ENCODE measurements at places on chromosomes 16 and 17.

DNA sequence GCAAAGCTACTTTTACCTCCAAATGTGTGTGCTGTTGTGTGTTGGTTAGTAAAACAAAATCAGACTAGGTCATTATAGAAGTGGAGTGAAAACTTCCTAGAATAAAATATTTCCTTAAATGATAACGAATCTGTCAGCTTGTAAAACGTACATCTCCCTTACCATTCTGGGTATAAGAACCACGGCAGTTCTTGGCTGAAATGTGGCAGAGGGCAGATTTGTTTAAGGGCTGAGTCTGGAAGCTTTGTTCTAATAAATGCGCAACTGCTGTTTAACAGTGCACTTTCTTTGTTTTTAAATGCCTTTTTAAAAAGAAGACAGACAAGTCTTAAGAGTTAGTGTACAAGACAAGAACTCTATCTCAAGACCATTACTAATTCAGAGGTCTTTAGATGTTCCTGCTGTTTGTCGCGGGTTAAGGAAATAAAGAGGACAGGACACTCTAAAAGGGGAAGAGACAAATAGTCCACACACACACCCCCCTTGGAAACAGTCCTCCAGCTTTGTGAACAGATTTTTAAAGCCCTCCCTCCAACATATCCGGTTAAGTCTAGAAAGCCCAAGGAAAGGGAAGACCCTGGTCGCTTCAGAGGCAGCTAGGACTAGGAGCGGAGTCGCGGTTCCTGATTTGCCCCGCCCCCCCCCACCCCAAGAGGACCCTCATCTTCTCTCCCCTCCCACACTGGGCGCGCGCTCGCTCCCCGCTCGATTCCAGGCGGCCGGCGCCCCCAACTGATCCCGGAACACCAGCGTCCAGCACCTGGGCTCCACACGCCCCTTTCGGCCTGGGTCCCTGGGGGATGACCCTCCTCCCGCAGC, 658 bp downstream of the SYNRG start:
- no peak for DNase-seq

- no peak for DNase-seq
Observed at GRCh38 chr16:30179931-30180330, 3.5 kb upstream of the CORO1A start.

- peak; percentile 97 for DNase-seq
Observed at GRCh38 chr16:11328172-11329070, 16.8 kb upstream of the RMI2 start.

DNA sequence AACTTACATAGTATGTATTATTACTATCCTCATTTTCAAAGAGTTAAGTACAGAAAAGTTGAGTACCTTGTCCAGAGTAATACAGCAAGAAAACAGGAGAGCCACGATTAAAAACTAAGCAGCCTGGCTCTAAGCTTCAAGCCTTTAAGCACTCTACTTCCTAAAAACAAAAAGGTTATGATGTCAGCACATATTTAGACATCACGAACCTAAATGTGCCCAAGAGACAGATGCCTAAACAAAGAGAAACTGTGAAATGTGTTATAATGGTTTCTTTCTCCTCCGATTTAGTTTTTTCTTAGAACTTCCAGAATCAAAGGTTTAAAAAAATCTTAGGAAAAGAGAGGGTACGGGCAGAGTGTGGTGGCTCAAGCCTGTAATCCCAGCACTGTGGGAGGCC, 151.0 kb downstream of the VPS53 start:
- DNase-seq, result no peak

GRCh38 chr17:43848601-43849000, 1.6 kb downstream of the CD300LG start:
- DNase-seq, result no peak

DNA sequence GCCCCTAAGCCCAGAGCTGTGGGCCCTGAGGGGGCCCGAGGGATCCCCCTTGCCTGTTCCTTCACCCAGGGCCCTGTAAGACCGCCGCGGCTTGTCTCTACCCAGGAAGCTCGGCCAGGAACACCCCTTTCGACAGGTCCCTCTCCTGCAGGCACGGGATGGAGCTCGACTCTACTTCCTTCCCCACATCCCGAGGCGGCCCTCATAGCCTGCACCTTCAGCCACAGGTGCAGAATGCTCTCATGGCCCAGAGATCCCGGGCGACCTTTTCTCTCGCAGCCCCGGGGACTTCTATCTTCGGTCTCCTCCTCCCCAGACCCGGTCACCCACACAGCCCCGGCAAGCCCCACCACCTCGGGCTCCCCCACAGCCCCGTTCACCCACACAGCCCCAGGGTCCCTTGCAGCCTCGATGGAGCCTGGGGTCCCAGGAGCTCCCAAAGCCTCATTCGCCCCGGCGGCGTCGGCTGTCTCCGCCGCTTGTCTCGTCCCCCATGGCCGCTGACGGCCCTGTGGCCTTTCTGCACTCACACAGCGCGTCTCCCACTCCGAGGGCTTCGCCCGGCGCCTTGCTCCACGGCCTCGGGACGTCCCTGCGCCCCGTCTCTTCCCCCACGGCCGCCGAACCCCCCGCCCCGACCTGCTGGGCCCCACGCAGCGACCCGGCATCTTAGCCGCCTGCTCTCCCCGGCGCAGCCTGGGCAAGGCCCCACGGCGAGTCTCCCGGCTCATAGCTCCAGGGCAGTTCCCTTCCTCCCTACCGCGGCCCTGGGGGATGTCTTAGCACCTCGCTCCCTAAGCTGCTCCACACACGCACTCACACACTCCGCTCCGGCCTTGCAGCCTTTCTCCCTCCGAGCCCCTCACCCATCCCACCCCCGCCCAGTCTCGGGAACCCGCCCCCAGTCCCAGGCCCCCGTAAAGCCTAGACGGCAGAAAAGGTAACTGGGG, 650 bp downstream of the KIAA0753 start:
- DNase-seq, result no peak

- no peak for DNase-seq
Observed at GRCh38 chr17:78185981-78186691, 716 bp downstream of the TK1 start.

GRCh38 chr16:53087101-53087500, 32.3 kb downstream of the CHD9 start:
- DNase-seq, result no peak

DNA sequence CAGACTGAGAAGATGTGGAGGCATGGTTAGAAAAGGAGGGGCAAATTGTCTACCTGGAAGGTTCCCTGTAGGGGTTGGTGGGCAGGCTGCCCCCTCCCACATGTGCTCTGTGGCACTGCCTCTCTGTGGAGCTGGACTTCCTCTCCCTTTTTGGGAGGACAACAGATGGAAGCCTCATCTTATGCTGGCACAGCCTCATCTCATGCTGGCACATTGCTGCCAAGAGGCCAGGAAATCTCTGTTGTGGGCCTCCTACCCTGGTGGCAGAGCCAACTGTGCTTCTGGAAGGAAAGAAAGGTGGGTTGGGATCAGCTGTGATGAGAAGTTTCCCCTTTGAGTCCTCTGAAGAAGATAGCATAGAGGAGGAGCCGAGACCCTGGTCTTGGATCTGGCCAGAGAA, 19.7 kb upstream of the BRD7 start:
- DNase-seq, result no peak

DNA sequence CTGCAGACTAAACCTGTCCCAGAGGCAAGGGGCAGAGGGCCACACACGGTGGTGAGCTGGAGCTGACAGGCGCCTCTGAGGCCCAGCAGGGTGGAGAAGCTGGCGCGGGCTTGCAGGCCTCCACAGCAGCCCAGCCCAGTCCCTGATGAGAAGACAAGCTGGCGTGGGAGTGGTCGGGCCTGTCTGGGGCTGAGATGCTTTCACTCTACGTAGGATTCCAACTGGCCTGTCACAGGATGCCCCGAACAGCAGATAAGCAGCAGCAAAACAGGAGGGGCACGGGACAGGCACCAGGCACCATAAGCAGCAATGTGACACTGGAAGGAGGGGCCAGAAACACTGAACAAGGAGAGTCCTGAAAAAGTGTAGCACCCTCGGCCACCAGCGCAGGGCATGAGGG, 40.1 kb downstream of the PEMT start:
- DNase-seq, result no peak

GRCh38 chr17:79844869-79845600, 5.8 kb upstream of the CBX4 start:
- no peak for DNase-seq

DNA sequence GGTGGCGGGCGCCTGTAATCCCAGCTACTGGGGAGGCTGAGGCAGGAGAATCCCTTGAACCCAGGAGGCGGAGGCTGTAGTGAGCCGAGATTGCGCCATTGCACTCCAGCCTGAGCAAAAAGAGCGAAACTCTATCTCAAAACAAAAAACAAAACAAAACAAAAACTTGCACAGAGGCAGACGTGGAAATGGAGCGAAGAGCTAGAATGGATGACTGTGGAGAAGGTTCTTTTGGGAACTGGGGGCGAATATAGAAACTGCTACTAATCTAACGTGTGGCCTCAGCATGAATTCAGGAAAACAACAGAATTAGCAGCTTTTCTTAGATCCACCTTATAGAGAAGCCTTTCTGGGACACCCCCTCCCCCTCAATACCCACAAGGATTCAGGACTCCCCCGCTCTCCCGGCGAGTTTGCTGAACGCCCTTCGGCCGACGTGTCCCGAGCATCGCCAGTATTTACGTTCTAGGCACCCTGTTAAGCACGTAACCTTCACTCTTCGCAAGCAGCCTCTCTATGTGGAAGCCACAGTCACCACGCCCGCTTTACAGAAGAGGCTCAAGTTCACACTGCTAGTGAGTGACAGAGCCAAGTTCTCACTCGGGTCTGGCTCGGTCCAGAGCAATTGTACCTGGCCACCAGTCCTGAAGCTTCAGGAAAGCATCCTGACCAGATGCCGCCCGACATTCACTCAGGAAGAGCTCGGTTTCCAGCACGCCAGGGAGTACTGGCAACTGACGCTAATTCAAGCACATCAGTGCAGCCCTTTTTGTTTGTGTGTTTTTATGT, 13.3 kb upstream of the ABR start:
- no peak for DNase-seq

DNA sequence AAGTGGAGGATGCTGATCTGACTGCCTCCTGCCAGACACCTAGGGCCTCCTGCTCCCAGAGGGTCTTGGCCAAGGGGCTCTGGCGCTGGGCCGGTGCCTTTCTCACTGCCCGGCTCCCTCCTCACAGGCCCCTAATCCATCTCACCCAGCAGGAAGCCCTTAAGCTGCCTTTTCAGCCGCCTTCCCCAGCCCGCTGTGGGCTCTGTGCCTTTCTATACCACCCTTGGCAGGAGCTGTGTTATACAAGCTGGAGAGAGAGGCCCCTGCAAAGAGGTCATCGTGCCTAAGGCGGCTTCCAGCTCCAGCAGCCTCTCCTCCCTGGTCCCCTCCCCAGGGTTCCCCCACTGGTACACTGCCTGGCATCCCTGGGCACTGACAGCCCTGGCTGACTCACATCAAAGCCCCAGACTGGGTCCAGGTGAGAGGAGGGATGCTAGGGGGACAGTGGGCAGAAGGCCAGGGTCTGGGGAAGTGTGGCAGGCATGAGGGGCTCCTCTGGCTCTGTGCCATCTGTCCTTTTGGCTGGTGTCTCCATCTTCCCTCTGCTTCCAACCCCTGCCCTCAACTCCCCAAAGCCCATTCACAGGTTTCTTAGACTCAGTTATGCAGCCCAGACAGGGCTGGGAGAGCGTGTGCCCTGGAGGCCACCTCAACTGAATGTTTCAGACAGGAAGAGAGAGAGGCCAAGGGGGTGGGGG, 15.3 kb upstream of the FZD2 start:
- no peak for DNase-seq

DNA sequence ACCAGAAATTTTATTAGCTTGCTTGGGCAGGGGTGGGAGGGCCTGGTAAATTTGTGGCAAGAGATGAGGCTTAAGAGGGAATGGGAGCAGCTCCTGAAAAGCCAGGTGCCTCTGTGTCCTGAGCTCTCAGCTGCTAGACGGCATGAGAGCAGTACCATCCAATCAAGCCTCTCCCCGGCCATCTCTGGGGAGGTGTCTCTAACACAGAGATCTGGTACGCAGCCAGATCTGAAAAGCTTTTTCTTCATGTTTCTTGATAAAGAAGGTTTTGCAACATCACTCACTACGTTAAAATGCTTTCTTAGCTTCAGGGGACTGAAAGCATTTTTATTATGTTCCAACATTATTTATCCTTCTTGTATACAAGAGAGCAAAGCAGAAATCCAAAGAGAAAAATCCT, 488.2 kb downstream of the RBFOX1 start:
- DNase-seq, result no peak

GRCh38 chr17:6233856-6234255, 163.7 kb downstream of the WSCD1 start:
- DNase-seq, result no peak

GRCh38 chr16:3646348-3646920, 8.1 kb upstream of the DNASE1 start:
- no peak for DNase-seq

GRCh38 chr17:75694536-75694935, 26.7 kb upstream of the ITGB4 start:
- no peak for DNase-seq

- no peak for DNase-seq
Observed at GRCh38 chr16:28823291-28823872, 583 bp downstream of the ATXN2L start.

DNA sequence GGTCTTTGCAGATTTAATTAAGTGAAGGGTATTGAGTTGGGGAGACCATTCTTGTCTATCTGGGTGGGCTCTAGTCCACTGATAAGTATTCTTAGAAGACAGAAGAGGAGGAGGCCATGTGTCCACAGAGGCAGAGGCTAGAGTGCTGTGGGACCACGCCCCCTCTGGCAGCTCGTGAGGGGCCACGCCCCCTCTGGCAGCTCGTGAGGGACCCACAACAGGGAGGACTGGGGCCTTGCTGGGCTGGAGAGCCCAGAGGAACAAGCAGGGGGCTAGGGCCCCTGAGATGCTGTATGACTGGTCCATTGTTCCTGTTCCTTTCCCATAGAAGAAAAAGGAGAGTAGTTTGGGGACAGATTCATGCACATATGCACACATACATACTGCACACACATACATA, 106.8 kb downstream of the METRNL start:
- DNase-seq, result no peak

DNA sequence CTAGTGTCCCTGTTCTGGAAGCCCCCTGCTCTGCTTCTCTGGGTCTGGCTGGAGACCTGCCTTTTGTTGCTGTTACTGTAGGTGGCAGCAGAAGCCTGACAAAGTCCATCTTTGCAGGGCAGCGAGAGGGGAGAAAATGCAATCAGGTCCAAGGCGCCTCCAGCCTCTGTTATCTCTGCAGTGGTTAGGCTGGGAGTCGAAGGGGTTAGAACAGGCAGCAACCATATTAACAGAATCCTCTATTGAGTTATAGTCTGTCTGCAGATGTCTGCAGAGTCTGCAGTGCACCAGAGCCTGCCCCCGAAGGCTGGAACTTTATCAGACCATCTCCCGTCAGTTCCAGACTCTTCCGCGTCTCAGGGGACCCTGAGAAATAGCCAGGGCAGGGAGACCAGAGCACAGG, 404.9 kb upstream of the EEF2KMT start:
- peak; percentile 41 for DNase-seq

GRCh38 chr17:64635647-64636305, 26.3 kb downstream of the SMURF2 start:
- no peak for DNase-seq

- no peak for DNase-seq
Observed at GRCh38 chr16:88901718-88902337, 35.4 kb upstream of the PABPN1L start.

- no peak for DNase-seq
Observed at GRCh38 chr16:28974007-28974436, 556 bp upstream of the SPNS1 start.

Measured in iPS DF 6.9 (cell line).